ENCODE measurements at places on chromosomes 6 and 20.

DNA sequence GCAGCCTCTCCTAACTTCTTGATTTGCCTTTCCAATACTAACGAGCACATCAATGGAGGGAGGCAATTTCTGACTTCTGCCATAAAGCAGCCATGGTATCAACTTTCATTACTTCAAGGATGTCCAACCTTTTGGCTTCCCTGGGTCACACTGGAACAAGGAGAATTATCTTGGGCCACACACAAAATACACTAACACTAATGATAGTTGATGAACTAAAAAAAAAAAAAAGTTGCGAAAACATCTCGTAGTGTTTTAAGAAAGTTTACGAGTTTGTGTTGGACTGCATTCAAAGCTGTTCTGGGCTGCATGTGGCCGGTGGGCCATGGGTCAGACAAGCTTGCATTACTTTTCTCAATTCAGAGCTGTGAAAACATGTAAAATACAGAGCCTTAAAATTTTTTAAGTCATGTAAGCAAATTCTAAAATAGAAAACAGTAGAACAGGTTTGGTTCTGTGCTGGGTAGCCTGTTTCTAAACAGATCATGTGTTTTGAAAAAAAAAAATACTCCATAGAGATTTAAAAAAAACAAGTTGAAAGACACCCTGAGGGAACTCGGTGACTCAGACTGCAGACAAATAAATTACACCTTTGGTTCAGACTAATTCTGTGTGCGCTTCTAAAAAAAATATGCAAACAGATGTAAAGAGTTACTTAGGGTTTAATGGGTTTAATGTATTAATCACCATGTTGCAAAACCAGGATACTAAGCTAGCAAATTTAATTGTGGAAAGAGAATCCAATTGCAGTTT, 43.6 kb upstream of the SLC22A23 start:
- DNase-seq: peak; percentile 44

GRCh38 chr6:170448751-170449630, 104.1 kb downstream of the PSMB1 start:
- peak; percentile 23 for DNase-seq

GRCh38 chr6:18142591-18142861, 12.4 kb downstream of the TPMT start:
- no peak for DNase-seq

DNA sequence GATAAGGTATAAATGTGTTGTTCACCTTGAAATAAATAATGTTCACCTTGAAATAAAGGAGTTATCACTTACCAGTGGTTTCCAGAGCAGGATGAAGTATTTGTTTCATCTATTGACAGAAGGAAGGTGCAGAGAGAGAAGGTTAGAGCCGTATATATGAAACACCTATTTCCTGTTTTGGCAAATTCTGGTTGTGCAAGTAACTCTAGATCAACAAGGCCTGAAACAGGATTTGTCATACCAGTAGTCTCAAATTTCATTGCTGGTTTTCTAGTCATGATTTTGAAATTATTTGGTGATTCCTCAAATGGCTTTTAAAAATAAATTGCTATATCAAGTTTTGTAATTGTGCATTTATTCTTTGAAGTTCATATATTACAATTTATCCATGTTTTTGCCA, at the start of gene CRISP3:
Gene CRISP3 (minus strand): TSS at position 130 of the 400 bp plus-strand sequence. CDS start 21 bp downstream, at position 109.
- DNase-seq: no peak

DNA sequence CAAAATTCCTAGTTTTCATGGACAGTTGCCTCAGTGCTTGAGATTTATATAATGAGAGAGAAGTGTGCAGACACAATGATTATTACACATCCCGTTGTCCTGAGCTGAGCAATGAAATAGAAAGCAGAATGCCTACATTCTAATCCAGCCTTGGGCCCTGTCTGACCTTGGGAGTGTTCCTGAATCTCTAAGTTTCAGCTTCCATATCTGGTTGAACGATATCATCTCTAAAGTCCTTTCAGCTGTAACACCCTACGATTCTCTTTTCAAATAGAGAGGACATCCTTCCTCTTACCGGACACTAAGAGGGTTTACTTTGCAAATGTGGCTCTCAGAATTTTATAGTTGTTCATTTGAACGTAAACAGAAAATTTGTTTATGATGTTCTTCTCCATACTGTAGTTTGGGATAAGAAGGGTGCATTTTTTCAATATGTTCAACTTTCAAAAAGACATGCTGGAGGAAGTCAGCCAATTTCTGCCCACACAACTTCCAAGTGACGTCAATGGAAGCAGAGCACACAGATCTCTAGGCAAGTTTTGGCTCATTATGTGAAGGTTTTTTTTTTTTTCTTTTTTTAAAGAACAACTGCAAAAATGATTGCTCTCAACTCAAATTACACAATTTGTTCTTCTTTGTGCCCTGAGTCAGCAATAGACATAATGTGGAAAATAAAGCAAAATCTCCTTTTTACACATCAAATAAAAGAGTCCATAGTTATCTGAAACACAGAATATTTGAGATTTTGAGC, 50.4 kb downstream of the PDE7B start:
- DNase-seq: peak; percentile 86
